Heart right ventricle (tissue), 16 donors: ENCODE measurements at places on chromosomes 6 and 20. TPM values are rescaled to one million over a fixed set of nuclear protein-coding genes. Genes with fewer than 3 reads are reported as not detected.

DNA sequence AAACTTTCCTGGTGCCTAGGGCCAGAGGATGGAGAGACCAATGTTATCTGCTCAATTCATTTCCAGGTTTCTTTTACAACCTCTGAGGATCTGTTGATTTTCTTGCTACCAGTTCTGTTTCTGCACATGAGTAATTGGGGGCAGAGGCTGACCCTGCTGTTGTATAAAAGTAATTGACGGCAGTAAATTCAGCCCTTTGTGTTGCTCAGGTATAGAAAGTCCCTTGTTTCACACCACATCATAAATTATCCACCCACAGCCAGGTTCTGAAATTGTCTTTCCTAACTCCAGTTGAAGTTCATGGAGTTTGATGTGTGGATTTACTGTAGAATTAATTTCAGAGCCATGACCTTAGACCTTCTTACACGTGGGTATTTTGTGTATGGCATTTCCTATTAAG lies 107.4 kb upstream of the GRIK2 start:
- no peaks in the 10 kb centered on the region for H3K4me1 ChIP-seq
- no peaks in the 10 kb centered on the region for H3K36me3 ChIP-seq
- H3K27me3 ChIP-seq: no peaks in the 10 kb centered on the region
- H3K27ac ChIP-seq: no peak overlapping the region

MYB gene
- total RNA-seq: not detected

GRCh38 chr6:69542494-69542893 lies 254.3 kb downstream of the LMBRD1 start:
- no peak overlapping the region for H3K4me3 ChIP-seq
- H3K27ac ChIP-seq: no peak overlapping the region
- DNase-seq: no peak
- no peaks in the 10 kb centered on the region for H3K4me1 ChIP-seq
- no peaks in the 10 kb centered on the region for H3K27me3 ChIP-seq
- no peaks in the 10 kb centered on the region for H3K36me3 ChIP-seq

- no peak for DNase-seq
- no peaks in the 10 kb centered on the region for H3K4me1 ChIP-seq
- no peaks in the 10 kb centered on the region for H3K36me3 ChIP-seq
- H3K27ac ChIP-seq: no peak overlapping the region
- no peaks in the 10 kb centered on the region for H3K27me3 ChIP-seq
Observed at GRCh38 chr6:100948381-100949133, 67.4 kb upstream of the ASCC3 start.

GRCh38 chr6:14546036-14546435 lies 428.5 kb downstream of the CD83 start:
- no peaks in the 10 kb centered on the region for H3K27me3 ChIP-seq
- peaks cover 9% of the 10 kb centered on the region for H3K4me1 ChIP-seq
- H3K27ac ChIP-seq: no peak overlapping the region
- H3K36me3 ChIP-seq: no peaks in the 10 kb centered on the region
- no peak for DNase-seq

DNA sequence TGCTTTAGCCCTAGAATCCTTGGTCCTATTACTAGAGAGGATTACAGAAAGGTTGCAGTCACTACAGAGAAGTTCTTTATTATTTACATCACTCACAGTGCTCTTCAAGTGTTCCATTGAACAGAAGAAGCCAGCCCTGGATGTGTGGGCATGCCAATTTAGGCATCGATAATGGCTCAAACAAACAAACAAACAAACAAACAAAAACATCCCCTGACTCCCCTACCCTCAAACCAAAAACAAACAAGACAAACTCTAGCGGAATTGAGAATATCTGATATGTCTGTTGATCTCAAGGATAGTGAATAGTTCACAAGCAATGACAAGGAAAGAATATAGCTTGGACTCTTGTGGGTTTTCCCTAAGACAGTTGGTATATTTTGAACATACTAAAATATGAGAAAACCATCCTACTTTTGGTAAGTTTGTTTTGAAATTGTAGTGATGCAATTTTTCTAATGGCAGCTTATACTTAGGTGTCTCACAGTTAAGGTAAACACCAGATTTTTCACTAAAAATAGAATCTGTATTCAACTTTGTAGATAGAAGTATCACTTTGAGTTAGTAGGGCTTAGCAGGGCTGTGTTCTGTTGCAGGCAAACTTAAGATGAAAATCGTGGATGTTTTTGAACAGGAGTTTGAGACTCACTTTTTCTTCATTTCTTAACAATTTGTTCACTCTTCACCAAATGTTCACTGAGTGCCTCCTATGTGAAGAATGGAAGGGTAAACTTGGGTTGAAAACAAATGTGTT lies 92.8 kb upstream of the FAM184A start:
- DNase-seq: no peak
- no peak overlapping the region for H3K27ac ChIP-seq
- H3K36me3 ChIP-seq: no peaks in the 10 kb centered on the region
- H3K27me3 ChIP-seq: no peaks in the 10 kb centered on the region

DNA sequence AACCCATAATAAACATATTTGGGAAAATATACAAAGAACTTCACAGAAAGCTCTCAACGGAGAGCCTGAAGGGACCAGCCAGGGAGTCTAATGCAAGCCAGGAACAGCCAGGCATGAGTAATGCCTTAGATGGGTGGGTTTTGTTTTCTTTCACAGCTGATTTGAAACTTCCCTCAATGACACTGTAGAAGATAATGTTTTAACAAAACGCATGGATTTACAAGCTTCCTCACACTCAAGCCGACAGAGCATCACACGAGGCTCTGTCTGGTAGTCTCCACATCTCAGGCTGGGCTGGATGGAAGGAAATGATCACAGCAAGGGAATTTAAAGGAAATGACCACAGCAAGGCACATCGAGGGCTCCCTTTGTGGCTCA lies 113.9 kb downstream of the GMPR start:
- no peak for DNase-seq
- H3K4me1 ChIP-seq: peaks cover 11% of the 10 kb centered on the region
- H3K36me3 ChIP-seq: no peaks in the 10 kb centered on the region

- DNase-seq: no peak
- H3K4me1 ChIP-seq: no peaks in the 10 kb centered on the region
- no peak overlapping the region for H3K4me3 ChIP-seq
- H3K27me3 ChIP-seq: peaks cover 30% of the 10 kb centered on the region
- H3K36me3 ChIP-seq: no peaks in the 10 kb centered on the region
Observed at GRCh38 chr6:160355001-160355400, 6.8 kb downstream of the SLC22A3 start.

- no peak for DNase-seq
- H3K36me3 ChIP-seq: no peaks in the 10 kb centered on the region
- H3K4me1 ChIP-seq: peaks cover 16% of the 10 kb centered on the region
- H3K4me3 ChIP-seq: no peak overlapping the region
- H3K27me3 ChIP-seq: no peaks in the 10 kb centered on the region
Observed at GRCh38 chr6:159713984-159714383, 13.3 kb upstream of the WTAP start.

SAPCD1 gene
- 0.95 TPM for total RNA-seq

GRCh38 chr20:58990651-58991445 lies 9.8 kb downstream of the NELFCD start:
- H3K27ac ChIP-seq: no peak overlapping the region
- no peak for DNase-seq
- no peaks in the 10 kb centered on the region for H3K4me1 ChIP-seq
- no peak overlapping the region for H3K4me3 ChIP-seq
- H3K36me3 ChIP-seq: peaks cover 3% of the 10 kb centered on the region

UBE2C gene
- total RNA-seq: 0.41 TPM

- no peak for DNase-seq
- no peaks in the 10 kb centered on the region for H3K36me3 ChIP-seq
- no peak overlapping the region for H3K4me3 ChIP-seq
- no peak overlapping the region for H3K27ac ChIP-seq
Observed at GRCh38 chr6:54876365-54876764, 29.8 kb downstream of the FAM83B start.

GRCh38 chr6:52611833-52612232 lies 35.0 kb upstream of the TRAM2 start:
- no peak overlapping the region for H3K27ac ChIP-seq
- DNase-seq: no peak
- H3K4me3 ChIP-seq: no peak overlapping the region

DNA sequence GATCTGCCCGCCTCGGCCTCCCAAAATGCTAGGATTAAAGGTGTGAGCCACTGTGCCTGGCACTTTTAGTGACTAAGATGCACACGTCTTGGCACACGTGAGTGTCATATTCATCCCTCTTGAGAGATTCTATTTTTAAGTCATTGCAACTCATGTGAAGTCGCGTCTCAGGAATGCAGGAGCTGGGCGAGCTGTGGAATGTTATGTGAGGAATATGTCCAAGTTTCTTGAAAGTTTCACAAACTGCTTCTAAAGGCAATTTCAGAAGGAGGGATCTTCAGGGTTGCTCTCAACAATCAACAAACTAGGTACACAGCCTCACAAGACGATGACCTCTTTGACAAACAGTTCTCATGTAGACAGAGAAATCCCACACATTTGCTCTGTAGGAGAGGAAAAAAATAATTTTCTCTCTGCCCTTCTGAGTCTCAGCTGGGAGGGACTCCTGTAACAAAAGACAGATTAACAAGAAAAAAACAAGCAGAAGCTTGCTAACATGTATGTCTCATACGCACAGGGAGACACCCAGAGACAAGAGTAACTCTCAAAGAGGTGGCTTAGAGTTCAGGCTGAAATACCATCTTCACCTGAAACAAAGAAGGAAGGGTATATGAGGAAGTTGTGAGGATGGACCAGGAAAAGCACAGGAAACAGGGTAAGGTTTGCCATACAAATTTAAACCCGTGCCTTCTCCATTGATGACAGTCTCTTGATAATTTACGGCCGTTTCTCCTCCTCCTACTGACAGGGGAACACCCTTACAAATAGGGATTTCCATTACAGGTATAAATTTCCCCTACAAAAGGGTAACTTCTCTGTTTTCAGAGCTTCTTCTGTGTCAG lies 45.3 kb upstream of the FAM50B start:
- no peaks in the 10 kb centered on the region for H3K36me3 ChIP-seq
- H3K27me3 ChIP-seq: no peaks in the 10 kb centered on the region
- DNase-seq: no peak
- no peak overlapping the region for H3K4me3 ChIP-seq
- H3K27ac ChIP-seq: peak overlapping the region; percentile 74

DNA sequence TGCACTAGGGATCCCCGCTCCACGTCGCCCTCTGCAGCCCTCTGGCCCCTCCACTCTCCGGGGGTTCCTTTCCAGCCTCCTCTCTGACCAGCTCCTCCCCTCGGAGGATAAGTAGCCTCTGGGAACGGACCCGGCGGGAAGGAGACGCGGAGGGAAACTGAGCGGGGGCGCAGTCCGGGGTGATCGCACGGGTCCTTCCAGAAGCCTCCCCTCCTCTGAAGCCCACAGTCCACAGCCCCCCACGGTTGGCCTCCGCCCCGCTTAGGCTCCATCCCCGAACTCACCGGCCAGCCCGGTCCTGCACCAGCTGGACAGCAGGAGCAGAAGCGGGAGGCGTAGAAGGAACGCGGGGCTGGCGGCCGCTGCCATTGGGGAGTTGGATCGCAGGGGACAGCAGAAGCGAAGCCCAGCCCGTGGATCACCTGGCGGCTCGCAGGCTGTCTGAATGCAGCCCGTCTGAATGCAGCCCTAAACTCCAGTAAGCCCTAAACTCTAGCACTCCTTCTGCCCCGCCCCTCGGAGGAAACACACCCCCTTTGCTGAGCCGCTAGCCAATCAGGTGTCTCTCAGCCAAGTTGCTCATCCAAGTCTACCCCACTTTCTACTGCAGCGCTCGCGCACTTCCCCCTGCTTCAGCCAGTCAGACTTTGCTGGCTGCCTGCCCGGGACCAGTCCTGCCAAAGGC lies at the start of gene RAET1G:
RAET1G (minus strand) TSS at position 480 of the 685 bp plus-strand sequence; CDS start at position 369, 111 bp downstream.
- H3K36me3 ChIP-seq: no peaks in the 10 kb centered on the region
- no peak within 1 kb of the TSS for H3K27ac ChIP-seq
- H3K4me3 ChIP-seq: peak within 1 kb of the TSS; percentile 64
- H3K4me1 ChIP-seq: peaks cover 23% of the 10 kb centered on the region
- H3K27me3 ChIP-seq: peaks cover 61% of the 10 kb centered on the region
- peak; percentile 93 for DNase-seq

SASH1 gene
- 27.1 TPM for total RNA-seq

DNA sequence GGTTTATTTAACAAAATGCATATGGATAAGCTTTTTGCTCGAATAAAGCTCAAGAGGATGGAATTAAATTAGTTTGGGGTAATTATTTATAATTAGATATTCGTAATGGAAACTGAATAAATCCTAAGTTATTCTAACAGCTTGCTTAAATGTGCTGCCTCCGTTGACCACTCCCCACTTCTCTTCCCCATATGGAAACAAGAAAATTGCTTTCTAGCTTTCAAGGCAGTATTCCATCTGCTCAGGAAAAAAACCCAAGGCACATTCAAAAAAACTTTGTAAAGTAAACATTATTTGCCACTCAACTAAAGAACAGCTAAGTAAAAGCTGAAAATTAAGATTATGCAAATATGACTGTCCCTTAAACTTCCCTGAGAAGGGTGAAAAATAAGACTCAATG lies 369.2 kb downstream of the HAO1 start:
- H3K4me3 ChIP-seq: no peak overlapping the region
- no peaks in the 10 kb centered on the region for H3K4me1 ChIP-seq
- no peak overlapping the region for H3K27ac ChIP-seq
- no peaks in the 10 kb centered on the region for H3K36me3 ChIP-seq

DNA sequence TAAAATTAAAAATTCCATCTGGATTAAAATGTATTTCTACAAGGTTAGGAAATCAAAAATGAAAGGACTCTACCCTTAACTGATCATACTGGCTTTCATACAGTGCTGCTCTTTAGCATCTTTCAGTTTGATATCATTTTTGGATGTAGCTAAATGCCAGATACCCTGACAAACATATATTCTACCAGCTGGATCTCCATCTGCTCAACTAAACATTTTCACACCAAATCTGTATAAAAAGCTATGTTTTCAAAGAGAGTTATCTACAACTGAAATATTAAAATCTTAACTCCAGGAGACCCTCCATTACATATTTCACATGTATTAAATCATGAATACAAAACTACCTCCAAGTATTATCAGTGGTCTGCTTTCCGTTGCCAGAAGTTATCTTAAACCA lies 95.7 kb downstream of the EPHA7 start:
- no peaks in the 10 kb centered on the region for H3K36me3 ChIP-seq
- no peak for DNase-seq
- no peaks in the 10 kb centered on the region for H3K27me3 ChIP-seq
- no peaks in the 10 kb centered on the region for H3K4me1 ChIP-seq
- H3K4me3 ChIP-seq: no peak overlapping the region
